ENCODE measurements at places on chromosomes 2 and 18.

DNA sequence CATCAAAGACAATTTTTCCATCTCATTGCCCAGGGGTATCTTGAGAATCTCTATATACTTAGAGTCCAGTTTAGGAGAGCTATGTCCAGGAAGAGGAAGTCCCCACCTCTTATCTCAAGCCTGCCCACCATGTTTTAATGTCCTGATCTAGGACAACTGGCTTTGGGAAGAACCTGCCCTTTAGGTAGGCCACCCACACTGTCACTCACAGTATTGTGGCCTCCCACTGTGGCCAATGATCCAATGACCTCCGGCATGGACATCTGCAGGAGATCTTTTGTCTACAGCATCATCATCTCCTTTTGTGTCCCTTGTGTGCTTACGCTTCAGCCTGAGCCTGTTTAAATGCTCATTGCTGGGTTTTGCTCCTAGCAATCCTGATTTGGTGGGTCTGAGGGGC, 77.4 kb downstream of the SLC4A3 start:
- DNase-seq = no peak

- DNase-seq = peak; percentile 13
Measured at GRCh38 chr2:130390460-130391057, 34.7 kb downstream of the PTPN18 start.

- DNase-seq = peak; percentile 86
Measured at GRCh38 chr2:5473635-5474034, 218.5 kb upstream of the SOX11 start.

GRCh38 chr2:217282531-217282930, 422.7 kb upstream of the TNP1 start:
- DNase-seq = no peak

- DNase-seq = no peak
Measured at GRCh38 chr18:11871501-11871900, 20.3 kb downstream of the CHMP1B start.

DNA sequence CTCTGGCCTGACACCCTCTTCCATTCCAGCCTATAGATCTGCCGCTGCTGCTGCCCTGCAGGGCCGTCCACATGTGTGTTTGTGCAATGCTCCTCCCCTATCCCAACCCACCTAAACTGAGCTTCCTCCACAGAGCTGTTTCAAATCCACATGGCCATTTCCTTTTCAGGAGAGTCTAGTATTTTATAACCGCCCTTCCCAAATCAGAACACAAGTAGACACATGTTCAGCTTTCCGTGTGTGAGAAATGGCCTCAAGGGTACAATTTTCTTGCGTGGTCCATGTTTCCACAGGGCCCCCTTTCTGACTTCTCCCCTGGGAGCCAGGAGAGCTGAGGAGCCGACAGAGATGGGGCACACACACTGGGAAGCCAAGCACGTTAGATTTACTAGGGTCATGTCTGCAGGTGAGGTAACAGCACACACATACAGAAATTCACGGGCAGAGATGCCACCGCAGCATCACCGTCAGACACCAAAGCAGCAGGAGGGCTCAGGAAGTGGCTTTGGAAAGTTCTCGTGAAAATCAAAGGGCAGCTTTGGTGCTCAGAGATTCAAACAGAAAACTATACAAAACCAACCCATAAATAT, 102.9 kb upstream of the TGFA start:
- no peak for DNase-seq

- no peak for DNase-seq
Measured at GRCh38 chr2:234047361-234047760, 3.1 kb upstream of the SPP2 start.

DNA sequence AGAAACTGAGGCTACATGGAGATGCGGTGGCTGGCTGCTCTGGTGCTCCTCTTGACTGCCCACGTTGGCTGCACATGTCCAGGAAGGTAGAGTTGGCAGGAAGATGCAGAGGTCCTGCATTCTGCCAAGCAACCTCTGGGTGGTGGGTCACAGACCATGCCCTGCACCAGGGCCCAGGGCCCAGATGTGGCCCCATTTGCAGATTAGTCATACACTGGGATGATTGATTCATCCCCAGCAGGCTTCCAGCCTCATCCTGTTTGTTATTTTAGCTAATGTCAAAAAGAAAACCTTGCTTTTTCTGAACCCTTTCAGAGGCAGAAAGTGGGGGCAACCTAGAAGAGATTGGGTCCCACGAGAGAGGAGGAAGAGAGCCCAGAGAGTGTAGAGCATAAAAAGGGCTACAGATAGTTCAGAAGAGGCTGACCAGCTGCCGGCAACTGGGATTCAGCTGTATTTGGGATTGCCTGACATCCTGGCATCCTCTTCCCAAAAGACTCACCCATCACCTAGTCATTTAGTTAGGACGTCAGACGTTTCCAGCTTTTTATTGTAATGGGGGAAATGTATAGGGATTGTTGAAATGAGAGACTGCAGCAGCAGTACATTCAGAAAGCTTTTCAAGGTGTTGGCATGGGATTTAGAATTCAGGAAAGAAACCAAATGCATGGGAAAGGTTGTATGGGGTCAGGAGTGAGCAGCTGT, 101.9 kb downstream of the CTIF start:
- peak; percentile 29 for DNase-seq

- no peak for DNase-seq
Measured at GRCh38 chr2:12824778-12825379, 108.1 kb downstream of the TRIB2 start.

- no peak for DNase-seq
Measured at GRCh38 chr2:101723371-101724124, 26.0 kb downstream of the MAP4K4 start.

- no peak for DNase-seq
Measured at GRCh38 chr2:468648-469336, 180.9 kb upstream of the ALKAL2 start.

DNA sequence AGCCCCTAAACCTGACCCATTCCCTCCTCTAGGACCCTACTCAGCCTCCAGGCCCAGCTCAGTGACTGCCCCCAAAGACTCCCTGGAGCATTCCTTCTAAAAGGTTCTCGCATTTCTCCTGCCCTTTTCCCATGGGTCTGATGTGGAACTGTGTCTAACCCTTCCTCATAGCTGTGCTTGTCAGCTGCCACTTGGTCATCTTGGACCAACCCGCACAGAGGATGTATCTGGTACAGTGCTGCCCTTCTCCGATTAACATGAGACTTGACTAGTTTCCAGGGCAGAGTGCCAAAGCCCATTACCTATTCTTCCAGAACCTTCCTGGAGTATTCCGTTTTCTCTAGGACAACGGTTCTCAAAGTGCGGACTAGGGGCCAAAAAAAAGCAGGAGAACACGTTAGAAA, 518 bp upstream of the NFU1 start:
- no peak for DNase-seq

- DNase-seq = no peak
Measured at GRCh38 chr18:51637881-51638280, 440.4 kb upstream of the MEX3C start.

GRCh38 chr2:8567469-8568260, 114.2 kb upstream of the ID2 start:
- peak; percentile 24 for DNase-seq

- no peak for DNase-seq
Measured at GRCh38 chr2:95029898-95030341, 4.4 kb downstream of the MAL start.

DNA sequence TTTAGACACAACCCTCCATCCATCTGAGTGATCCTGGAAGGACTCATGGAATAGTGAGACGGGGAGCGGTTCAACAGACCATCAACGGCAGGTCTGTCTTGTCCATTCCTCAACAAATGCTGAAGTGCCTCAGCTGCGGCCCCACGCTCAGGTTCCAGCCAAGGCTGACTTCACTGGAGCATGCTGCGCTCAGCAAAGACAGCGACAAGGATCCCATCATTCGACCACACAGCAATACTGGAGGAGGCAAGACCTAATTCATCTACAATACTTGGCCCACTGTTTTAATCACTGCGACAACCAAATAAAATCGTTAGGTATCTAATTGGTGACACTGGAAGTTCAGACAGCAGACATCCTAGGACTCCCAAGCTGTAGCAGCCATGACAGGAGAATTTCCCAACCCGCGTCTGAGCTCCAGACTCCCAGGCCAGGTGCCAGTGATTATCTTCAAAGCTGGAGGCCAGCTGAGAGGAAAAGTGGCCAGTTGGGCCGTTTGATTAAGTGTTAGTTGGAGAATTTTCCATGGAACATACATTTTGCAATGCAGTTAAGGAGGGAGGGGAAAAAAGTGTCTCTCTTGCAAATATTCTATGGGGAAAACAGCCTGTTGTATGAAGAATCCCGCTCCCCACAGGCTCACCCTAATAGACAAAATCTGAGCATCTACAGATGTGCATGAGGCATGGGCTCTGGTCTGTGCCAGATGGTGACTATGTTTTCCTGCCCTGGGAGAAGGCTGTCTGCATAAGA, 92.5 kb upstream of the SLC35G4 start:
- DNase-seq = peak; percentile 40

DNA sequence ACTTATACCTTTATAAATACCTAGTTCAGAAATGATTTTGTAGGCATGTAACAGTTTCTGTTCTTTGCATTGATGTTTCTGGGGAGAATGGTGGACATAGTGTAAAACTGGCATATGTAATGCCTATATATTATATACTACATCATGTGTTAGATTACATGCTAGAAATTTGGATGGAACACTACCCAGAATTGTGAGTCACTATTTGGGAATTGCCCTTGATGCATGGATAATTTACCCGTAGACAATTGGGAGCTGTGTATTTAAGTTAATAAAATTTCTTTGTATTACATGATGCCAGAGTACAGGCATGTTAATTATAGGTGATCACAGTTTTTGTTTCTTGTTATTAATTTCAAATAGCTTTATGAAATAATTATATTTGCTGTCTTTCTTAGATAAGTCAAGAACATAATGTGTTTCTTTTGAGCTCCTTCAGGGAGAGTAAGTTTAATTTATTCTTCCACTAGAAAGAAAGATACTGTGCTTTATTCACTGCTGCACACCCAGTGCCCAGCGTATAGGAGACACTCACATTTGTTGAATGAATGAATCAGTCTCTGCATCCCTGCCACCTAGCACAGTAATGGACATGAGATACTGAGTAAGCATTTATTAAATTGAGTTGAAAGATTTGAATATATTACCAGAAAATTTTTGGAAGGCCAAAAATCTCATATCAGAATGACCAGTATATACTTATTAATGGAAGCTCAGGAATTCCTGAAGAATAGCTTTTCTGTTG, 16.9 kb downstream of the ACSL3 start:
- DNase-seq = no peak

- DNase-seq = no peak
Measured at GRCh38 chr18:26453386-26453901, 94.9 kb downstream of the KCTD1 start.

DNA sequence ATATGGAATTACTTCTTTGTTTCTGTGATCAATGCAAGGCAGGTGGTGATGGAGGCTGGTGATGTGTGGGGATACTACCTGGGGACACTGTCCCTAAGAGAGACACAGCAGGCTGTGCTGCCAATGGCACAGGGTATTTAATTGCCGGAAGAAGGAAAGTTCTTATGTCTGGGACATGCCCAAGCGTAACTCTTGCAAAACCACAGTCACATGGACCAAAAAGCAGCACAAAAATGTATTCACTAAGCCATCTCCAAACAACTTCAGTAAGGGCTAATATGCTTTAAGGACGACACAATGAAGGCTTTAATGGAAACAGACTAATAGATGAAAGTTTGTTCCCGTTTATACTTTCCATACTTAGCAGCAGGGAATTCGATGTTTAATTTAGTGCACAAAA, 49.7 kb upstream of the AP1S3 start:
- DNase-seq = peak; percentile 45

DNA sequence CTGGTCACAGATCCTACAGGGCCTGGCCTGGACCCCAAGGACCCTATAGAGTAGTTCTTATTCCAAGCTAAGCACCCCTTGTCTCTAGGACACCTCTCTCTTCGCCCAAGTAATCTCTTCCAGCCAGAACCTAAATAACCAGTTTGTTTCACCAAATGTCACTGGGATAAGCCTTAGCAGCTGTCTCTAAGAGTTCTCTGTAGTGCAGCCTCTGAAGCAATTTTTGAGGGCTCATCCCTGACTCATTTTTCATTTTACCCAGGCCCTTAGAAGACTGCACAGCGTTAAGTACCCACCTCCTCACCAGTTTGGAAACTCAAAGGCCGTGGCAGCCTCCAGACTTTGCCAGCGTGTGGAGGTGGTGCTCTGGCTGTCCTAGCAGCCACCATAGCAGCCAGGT, 290.1 kb upstream of the SIX2 start:
- peak; percentile 43 for DNase-seq

- DNase-seq = no peak
Measured at GRCh38 chr2:201415149-201415548, 36.1 kb downstream of the TRAK2 start.

GRCh38 chr2:160169988-160170387, 30.1 kb downstream of the ITGB6 start:
- no peak for DNase-seq

- peak; percentile 88 for DNase-seq
Measured at GRCh38 chr2:234335661-234336228, 161.1 kb downstream of the ARL4C start.

GRCh38 chr2:212958757-212959295, 192.6 kb downstream of the IKZF2 start:
- no peak for DNase-seq

- peak; percentile 56 for DNase-seq
Measured at GRCh38 chr18:46042571-46043123, 29.4 kb downstream of the PSTPIP2 start.

- no peak for DNase-seq
Measured at GRCh38 chr2:238720232-238720672, 127.6 kb upstream of the TWIST2 start.

DNA sequence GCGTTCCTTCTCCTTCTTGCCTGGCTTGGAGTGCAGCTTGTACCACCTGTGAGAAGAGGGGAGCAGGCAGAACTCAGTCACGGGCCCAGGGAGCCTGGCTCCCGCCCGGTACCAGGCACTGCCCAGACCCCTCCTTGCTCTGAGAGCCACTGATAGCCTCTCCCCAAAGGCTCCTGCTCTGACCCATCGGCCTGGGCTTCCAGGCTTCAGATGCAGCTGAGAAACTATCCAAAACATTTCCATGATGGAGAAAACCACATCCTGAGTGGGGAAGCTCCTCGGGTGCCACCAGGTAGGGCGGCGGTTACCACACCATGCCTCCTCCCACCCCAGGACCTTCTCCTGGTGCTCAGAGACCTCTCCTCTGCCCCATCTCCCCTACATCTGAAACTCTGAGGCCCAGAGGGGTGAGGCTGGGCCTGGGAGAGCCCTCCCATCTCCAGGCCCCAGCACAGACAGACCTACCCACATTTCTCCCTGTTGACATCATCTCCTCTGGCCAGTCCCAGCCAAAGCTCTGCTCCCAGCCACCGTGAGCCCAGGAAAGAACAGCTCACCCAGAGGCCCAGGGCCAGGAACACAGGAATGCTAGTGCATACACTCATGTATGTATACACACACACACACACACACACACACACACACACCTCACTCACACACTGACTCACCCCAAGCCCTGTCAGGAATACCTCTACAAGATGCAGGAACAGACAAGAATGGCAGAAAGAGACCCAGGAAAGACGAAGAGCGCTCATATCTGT, 17.9 kb upstream of the SFXN5 start:
- peak; percentile 82 for DNase-seq
